GM12865 (cell line): ENCODE measurements at places on chromosomes 16 and 17.
A peak's percentile ranks its signal among the peaks of the same experiment; 100 is the strongest.

GRCh38 chr16:11099672-11100205 lies 155.4 kb downstream of the CLEC16A start:
- DNase-seq, result peak; percentile 67

- peak; percentile 74 for DNase-seq
Measured at GRCh38 chr16:19095654-19096053, 18.1 kb upstream of the ITPRIPL2 start.

GRCh38 chr16:81737885-81738536 lies 41.1 kb upstream of the PLCG2 start:
- peak; percentile 94 for DNase-seq

DNA sequence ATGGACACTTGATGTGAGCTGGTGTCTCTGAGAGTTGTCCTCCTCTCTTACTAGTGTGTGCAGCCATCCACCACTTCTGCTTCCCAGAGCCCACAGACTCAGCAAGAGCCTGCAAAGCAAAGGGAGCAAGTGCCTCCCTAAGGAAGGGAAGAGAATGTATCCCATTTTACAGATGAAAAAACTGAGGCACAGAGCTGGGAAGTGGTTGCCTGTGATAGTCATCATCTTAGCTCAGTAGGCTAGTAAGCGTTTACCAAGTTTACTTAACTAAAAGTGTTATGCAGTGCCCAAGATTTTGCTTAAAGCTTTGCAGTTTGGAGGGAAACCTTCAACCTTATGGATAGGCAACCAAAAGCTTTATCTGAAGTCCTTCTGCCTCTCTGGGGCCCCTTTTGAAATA lies 23.0 kb upstream of the EFCAB13 start:
- no peak for DNase-seq

GRCh38 chr16:10172848-10173655 lies 9.2 kb downstream of the GRIN2A start:
- DNase-seq, result peak; percentile 26

DNA sequence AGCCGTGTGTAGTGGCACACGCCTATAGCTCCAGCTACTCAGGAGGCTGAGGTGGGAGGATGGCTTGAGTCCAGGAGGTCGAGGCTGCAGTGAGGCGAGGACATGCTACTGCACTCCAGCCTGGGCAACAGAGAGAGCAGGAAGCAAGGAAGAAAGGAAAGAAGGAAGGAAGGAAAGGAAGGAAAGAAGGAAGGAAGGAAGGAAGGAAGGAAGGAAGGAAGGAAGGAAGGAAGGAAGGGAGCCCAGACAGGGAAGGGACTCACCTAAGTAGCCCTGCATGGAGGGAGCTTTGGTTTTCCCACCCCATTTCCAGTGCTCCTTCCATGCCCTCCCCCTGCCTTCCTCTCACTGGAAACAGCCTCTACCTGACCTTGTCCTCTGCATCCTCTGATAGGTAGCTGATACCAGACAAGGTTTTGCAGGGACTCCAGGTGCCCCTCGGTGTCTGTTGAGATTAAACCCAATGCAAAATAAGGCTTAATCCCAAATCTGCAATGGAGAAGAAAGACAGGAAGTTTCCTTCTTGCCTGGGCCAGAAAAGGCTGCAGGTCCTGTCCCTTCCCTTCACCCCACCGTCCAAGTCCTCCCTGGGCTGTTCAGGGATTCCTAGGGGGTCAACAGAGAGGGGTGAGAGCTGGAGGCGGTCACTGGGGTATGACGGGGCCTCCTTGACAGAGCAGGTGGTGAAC lies 21.5 kb upstream of the CA4 start:
- DNase-seq, result no peak

DNA sequence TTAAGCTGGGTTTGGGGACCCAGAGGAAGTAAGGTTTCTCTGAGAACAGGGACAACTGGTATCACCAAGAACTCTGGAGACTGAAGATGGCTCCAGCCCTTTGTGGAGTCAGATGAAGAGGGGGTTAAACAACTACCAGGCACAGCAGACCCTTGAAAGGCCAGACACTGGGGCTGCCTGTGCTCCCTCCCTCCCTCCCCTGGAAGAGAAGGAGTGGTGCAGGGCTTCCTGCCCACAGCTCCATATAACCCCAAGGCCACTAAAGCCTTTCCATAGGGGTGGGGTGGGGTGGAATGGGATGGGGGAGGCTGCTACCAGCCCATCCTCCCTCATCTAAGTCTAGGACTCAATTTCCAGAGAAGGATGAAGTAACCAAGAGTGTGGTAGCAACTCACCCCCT lies 66.7 kb downstream of the CCDC182 start:
- no peak for DNase-seq

DNA sequence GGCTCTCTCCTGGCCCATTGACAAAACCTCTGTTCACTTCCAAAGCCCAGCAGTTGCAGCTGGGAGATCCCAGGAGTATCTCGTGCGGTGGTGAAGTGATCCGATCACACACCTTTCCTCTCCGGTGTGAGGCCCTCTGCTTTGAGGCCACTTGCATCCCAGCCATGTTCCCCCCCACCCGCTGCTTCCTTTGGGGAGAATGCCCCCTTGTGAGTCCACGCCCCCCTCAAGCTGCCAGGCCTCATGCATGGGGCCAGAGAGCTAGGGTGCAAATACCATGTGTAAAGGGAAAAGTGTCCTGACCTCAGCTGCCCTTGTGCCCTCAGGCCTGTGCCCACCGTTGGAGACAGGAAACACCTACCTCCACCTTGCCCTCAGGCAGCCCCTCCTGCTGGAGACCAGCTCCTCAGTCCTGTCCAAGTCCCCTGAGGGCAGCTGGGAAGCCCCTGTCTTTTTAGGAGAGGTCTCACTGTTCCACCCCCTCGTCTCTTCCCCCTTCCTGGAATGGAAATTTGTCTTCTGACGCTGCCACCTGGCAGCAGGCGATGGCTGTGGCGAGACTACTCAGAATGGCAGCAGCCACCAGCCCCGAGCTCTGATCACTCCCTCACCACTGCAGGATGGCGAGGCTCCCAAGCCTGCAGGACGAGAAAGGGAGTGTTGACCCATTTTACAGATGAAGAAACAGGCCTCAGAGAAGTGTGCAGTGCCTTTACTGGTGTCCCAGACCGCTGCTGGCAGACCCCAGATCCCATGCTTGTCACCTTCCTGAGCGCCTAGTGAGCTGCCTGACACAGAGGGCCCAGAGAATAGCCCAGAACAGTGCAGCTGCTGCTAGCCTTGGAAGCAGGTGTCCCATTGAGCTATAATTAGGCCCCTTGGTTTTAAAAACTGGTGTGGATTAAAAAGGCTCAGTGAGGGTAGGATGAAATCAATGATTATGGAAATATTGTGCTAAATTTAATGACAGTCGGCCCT lies 120.6 kb upstream of the CACNG5 start:
- DNase-seq, result peak; percentile 34

GRCh38 chr17:79849953-79850352 lies 10.7 kb upstream of the CBX4 start:
- DNase-seq, result no peak

DNA sequence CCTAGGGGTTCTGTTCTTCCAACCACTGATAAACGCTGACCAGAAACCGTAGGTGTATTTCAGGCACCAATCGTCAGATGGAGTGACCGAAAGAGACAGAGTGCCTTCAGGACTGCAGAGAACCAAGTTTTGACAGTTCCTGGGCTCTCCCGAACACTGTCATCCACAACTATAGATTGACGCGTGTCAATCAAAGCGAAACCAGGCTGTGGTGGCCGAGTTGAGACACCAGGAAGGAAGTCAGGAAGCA lies 11.9 kb upstream of the AURKB start:
- DNase-seq, result peak; percentile 90

DNA sequence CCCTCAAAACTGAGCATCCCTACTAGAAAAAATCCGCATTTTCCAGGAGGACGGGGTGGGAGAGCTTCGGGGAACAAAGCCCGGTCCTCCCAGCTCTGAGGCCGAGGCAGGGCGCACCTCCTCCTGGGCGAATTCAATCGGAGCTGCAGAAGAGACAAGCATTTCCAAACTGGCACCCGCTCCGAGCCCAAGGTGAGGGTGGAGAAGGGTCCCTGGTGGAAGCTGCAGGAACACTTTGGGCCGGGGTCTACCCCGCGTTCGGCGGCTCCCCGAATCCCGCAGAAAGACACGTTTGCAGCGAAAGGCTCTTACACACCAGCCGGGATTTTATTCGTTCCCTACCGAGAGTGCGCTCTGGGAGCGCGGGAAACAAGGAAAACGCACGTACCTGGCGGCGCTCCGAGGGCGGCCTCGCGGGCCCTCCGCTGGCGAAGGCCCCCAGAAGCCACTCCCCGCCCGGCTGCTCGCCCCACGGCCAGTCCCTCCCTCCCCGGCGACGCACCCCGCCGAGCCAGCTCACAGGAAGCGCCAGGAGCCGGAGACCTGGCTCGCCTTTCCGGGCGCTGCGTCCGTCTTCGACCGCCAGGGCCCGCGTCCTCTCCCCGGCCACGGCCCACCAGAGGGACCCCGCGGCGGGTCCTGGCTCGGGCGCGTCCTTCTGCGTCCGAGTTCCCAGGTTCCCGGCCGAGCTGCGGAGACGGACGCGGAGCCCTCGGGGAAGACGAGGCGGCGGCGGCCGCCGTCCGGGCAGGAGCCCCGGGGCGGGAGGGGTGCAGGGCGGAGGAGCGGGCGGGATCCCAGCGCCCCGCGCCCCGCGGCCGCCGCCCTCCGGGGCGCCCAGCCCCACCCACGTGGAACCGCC lies 49.8 kb upstream of the BAHCC1 start:
- peak; percentile 92 for DNase-seq

GRCh38 chr16:66001432-66001831 lies 365.1 kb upstream of the CDH5 start:
- no peak for DNase-seq

- DNase-seq, result no peak
Measured at GRCh38 chr16:55539049-55539448, 27.4 kb upstream of the CAPNS2 start.

DNA sequence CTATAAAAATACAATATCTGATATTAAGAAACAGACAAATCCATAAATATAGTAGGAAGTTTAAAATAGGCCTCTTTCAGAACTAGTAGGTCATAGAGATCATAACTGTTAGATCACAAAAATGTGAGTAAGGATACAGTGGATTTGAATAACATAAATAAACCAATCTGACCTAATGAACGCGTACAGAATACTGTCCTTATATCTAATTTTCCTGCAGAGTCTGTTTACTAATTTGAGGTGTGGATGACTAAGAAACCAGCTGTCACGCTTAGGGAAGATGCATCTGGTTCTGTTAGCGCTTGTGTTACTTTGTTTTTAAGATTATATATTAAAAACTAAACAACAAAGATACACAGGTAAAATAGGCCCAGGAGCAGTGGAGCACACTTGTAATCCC lies 14.8 kb downstream of the CPD start:
- DNase-seq, result no peak

- no peak for DNase-seq
Measured at GRCh38 chr17:31674305-31674704, 184.7 kb downstream of the COPRS start.

- peak; percentile 82 for DNase-seq
Measured at GRCh38 chr17:29572691-29573557, 4.4 kb downstream of the TP53I13 start.

DNA sequence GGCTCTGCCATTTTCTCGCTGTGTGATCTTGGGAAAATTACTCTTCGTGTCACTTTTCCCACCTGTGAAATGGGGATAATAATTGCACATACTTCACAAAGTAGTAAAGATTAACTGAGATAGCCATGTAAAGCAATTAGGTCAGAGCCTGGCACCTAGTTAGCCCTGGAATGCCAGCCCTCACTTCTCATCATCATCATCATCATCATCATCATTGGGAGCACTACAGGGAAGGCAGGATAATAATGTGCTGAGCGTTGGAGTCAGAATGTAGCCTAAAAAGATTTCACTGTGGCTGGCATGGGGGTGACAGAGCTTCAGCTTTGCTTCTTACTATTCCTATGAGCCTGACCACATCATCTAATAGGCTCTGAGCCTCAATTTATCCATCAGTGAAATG lies 362.6 kb downstream of the TOX3 start:
- no peak for DNase-seq

GRCh38 chr17:73017658-73018057 lies 74.8 kb downstream of the SLC39A11 start:
- no peak for DNase-seq

- no peak for DNase-seq
Measured at GRCh38 chr16:86910161-86910769, 331.9 kb downstream of the FOXL1 start.

DNA sequence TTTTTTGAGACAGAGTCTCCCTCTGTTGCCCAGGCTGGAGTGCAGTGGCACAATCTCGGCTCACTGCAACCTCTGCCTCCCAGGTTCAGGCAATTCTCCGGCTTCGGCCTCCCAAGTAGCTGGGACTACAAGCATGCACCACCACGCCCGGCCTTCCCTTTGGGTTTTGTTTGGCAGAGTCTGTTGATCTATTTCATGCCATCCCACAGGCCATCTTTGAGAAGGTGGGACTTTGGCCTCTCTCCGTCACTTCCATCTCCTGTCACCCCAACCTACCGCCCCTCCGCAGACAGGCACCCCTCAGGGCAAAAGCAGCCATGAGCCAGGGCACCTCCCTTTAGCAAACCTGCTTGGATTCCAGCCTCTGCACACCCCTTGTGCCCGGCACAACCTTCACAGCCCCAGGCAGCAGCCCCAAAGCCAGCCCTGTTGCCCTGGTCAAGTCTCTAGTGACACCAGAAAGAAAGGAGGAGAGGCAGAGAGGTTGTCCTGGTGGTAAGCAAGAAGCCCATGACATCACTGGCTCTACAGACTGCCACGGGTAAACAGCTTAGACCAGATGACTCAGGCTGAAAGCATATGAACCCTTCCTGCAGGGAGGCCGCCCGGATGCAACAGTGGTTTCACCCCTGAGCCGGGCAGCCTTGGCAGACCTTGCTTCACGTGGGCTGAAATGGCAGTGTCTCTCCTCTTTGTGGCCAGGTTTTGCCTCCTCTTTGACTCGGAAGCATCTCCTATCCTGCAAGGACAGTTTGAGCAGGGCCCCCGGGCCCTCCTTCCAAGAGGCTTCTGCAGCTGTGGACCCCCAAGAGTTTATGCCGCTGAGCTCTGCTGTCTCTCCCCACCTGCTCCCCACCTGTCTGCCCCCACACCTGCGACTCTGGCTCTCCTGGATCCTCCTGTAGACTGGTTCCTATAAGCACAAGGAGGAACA lies 8.1 kb upstream of the TIMP2 start:
- peak; percentile 85 for DNase-seq

GRCh38 chr17:2043785-2044184 lies 2.0 kb downstream of the OVCA2 start:
- DNase-seq, result no peak

DNA sequence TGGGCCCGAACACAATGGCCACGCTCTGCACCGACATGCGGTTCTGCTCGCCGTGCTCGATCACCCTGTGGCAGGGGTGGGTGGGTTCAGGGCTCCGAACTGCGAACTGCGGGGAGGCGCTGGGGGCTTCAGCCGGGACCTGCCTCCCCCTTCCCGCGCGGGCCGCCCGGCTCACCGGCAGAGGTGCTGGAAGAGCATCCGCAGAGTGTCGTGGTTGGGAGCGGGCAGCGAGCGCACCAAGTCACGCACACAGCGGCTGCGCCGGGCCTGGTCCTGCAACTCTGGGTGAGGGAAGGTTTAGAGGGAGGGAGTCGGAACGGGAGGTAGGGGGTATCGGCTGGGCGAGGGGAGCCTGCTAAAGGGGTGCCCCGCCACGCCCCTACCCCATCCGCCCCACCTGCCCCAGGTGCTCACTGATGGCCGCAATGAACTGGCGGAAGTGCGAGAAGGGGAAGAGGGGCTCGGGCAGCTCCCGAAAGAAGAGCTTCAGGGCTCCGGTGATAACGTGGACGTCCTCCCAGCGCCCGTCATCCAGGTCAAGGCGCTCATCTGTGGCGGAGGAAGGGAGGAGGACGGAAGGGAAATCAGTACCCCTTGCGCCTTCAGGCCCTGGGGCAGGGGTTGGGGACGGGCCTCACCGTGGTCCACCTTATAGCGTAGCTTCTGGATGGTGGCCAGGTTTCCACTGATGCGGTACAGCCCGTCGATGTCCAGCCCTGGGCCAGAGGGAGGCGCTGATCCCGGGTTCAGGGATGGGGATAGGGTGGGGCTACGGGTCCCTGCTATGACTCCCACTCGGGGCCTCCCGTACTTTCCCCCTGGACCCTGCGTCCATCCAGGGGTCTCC lies 36.9 kb downstream of the ARHGAP27 start:
- no peak for DNase-seq
